ENCODE measurements at places on chromosomes 7 and 10.

GRCh38 chr10:14601326-14601725 is 173.4 kb downstream of the FAM107B start:
- no peak for DNase-seq

GRCh38 chr7:155166673-155167370 is 96.7 kb downstream of the HTR5A start:
- DNase-seq = no peak

GRCh38 chr7:55325371-55325792 is 39.8 kb upstream of the LANCL2 start:
- DNase-seq = no peak

DNA sequence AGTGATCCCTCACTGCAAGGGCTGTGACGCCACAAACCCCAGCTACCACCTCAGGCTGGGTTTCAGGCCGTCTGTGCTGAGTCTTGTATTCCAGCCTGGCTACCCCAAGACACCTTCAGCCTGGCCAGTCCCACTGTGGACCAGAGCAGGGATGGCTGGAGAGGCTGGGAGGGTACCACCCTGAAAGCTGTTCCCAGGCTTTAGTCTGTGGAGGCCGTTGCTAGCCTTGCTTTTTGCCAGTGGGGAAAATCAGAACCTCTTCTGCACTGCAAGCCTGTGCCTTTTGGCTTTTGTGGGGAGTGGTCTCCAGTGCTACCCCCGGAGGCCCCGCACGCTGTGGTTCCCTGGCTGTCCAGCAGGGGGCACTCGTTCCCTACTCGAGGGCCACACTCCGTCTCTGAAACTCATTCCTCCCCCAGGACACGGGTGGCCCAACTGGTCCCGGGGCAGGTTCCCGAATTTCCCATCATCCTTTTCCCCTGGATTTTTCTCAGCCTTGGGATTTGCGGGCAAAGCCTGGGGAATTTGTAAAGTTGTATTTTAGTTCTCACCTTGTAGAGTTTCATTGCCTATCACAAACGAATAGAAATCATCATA is 128.4 kb upstream of the BTBD16 start:
- peak; percentile 73 for DNase-seq

DNA sequence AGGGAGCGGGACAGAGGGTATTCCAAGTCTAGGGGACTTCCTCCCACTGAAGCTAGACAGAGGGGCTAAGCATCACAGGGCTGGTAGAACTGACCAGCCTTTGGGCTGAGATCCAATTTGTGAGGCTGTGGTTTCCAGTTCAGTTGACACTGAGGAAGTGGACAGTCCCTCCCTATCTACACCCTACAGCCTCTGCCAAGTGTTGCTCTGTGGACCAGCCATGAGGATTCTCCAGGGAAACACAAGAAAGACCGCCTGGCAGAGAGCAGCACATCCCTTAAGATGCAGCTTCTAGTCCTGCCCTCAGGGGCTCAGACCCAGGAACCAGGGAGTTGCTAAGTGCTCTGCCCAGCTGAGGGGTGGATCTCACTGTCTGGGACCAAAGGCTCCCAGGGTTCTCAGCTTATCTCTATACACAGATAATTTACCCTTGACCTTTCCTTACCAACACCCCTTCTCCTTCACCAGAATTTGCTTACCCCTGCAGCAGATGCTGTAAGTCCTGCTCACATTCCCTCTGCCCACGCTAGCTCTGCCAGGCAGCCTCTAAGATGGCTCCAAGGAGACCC is 252.0 kb downstream of the SKIDA1 start:
- no peak for DNase-seq

GRCh38 chr10:124579011-124579399 is 117.4 kb downstream of the LHPP start:
- no peak for DNase-seq

DNA sequence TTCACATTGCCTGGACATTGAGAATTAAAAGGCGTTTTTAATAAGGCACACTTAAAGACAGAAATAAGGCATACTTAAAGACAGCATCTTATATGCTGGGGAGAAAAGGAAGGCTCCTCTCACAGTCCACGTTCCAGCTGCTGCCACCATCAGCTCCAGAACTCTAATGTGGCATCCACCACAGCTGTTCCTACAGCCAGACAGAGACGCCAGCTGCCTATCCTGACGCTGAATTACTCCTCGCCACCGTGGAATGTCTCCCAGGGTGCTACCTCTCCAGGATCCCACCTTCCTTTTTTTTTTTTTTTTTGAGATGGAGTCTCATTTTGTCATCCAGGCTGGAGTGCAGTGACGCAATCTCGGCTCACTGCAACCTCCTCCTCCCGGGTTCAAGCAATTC is 30.8 kb downstream of the SLC37A3 start:
- no peak for DNase-seq

DNA sequence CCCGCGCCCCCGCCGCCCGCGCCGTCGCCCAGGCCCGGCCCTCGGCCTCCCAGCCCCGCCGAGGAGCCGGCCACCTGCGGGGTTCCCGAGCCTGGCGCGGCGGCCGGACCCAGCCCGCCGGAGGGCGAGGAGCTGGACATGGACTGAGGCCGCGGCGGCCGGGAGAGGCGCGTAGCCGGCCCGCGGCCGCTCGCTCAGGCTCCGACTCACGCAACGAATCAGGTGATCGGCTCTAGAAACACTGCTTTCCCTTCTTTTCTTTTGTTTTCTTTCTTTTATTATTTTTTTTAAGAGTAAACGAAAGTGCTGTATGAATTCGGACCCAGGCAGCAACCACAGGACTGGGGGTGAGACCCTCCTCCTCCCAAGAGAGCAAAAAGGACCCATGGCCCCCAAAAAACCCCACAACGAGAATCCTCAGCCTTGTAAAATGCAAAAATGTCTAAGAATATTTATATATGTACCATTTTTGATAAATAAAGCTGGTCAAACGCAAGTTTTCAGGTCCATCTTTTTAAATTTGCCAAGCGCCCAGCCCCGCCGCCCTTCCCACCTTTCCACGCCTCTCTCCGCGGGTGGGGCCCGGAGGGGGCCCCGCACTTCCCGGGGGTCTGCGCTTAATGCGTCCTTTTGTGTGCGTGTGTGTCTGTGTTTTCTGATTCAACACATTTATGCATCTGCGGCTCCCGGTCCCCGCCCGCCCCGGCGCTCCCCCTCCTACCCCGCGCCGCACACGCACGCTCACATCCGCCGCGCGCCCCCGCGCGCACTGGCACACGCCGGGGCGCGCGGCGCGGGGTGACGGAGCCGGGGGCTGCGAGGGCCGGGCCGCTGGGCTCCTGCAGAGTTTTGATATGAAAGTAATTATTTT is 4.4 kb downstream of the UNCX start:
- DNase-seq = no peak

DNA sequence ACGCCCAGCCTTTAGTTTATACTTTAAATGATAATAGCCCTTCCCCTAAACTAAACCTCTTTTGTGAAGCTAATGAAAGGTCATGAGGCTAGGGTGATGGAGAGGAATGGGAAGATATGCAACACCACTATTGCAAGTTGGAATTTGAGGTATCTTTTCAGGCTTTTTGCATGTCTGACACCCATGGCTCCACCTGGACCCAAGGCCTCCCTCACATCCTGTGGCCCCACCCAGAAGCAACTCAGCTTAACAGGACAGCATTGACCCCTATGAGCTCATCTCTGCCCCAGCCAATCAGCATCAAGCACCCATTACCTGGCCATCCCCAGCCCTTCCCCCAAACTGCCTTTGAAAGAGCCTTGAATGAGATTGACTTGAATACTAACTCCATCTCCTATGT is 674.2 kb upstream of the NRP1 start:
- no peak for DNase-seq

GRCh38 chr7:108292541-108292940 is 162.4 kb upstream of the LAMB4 start:
- no peak for DNase-seq

GRCh38 chr10:45198486-45199204 is 116.8 kb downstream of the OR13A1 start:
- no peak for DNase-seq

DNA sequence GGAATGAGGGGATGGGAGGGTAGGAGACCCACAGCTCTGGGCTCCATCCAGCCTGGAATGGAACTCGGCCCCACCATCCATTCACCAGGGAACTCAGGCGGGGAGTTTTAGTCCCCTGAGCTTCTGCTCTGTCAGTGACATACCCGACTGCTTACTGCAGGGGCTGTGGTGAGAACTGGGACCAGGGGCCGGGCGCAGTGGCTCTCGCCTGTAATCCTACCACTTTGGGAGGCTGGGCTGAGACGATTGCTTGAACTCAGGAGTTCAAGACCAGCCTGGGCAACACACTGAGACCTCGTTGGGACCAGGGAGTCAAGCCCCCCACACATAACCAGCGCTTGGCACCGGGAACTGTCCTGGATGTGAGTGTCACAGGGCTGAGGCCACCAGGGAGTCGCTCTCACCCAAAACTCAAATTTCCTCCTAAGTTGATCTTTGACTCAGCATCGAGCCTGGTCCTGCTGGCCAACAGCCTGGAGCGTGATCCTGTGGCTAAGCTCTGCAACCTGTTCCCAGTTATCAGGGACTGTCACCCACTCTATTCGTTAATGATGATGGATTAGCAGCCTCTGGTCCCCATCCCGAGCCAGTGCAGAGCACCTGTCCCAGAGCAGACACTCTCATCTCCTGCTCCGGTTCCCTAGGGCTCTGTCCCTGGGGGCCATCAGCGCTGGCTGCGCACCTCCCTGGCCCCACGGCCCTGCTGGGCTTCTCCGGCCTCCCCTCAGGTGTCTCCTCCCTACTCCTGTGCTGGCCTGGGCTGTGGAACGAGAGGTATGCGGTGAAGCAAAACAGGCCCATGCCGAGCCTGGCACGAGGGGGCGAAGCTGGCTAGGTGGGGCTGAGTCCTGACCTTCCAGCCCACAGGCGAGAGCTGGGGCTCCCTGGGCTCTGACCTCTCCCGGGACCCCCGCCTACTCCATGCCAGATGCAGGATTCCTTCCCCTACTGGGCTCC is 902 bp upstream of the CLDN15 start:
- no peak for DNase-seq

DNA sequence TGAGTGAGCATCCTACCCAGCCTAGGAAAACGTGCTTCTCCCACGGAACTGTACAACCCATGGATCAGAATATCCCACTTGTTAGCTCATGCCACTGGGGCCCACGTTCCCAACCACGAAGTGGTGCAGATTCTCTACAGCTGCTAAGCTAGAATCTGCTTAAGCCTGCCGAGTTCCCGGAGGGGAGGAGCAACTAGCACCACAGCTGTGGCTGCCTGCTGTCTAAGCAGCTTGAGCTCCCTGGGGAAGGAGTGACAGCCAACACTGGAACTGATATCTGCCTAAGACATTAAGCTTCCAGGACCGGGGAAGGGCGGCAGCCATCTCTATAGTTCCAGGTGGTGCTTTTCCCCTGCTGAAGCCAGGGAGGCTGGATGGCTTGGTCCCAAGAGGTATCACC is 334.7 kb upstream of the CHRM2 start:
- DNase-seq = no peak

- no peak for DNase-seq
These were observed 357.0 kb downstream of the FRMD4A start for GRCh38 chr10:13973742-13974141.

DNA sequence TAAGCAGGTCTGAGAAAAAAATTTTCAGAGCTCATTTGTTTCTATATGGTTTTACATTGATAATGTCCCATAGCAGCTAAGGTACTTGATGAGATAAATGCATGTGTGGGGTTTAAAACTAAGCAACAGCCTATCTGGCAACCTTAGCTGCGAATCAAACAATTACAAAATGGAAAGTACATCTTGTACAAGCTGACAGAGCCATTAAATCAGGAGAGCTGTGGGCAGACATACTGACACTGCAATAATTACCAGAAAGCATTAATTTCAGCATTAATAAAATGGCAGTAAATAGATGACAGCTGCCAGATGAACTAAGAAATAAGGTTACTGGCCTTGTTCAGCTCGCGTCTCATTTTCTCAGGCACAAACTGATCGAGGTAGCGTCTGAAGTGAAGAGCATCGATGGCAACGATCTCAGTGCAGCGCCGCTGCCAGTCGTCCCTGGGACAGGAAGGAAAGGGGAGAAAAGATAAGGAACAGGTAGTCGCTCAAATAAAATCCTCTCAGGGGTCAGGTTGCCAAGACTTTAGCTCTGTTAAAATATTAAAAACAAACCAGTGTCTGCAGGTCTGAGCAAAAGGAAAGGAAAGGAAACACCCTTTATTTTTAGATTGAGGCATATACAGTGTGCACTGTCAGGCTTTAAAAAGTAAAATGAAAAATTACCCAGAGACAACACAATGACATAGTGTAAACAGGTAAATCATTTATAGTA is 79.7 kb upstream of the OGDHL start:
- no peak for DNase-seq

DNA sequence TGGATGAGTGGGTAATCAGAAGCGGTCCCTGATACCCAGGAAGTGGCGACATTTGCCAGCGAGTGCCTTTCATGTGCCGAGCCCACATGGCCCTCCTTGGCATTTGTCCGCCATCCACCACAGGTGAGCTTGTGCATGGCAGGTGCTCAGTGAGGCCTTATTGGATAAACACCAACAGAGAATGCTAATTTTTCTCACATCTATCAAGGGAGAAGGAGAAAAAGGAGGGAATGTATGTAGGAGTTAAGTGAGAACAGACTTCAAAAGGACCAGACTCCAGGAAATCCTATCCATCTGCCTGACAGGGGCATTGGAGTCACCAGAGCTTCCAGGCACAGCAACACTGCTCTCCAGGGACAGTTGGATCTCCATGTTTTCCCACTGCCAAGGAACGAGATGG is 143.5 kb upstream of the ZMIZ1 start:
- no peak for DNase-seq

GRCh38 chr10:6729861-6730344 is 149.8 kb upstream of the PRKCQ start:
- no peak for DNase-seq

DNA sequence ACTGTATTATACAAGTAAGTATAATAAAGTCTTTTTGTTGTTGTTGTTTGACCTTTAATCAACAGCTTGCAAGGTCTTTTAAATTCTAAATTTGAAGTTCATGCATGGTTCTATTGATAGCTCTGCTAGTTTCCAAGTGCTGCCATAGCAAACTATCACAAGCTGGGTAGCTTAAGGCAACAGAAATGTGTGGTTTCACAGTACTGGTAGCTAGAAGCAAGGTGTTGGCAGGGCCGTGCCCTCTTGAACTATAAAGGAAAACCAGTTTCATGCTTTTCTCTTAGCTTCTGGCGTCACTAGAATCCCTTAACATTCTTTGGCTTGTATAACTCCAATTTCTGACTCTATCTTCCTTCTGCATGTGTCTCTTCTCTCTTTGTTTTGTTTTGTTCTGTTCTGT is 1021.9 kb upstream of the AUTS2 start:
- DNase-seq = no peak

GRCh38 chr7:21611129-21611528 is 68.3 kb downstream of the DNAH11 start:
- DNase-seq = no peak

Measured in neural crest cell (in vitro differentiated cells).